ENCODE measurements at places on chromosomes 11 and 22. TPM values are rescaled to one million over a fixed set of nuclear protein-coding genes. Genes with fewer than 3 reads are reported as not detected.

GRCh38 chr11:85823816-85824215 is 12.9 kb upstream of the SYTL2 start:
- no peak for DNase-seq

GRCh38 chr11:5489576-5490357 is 1.3 kb downstream of the OR52D1 start:
- no peak for DNase-seq

DNA sequence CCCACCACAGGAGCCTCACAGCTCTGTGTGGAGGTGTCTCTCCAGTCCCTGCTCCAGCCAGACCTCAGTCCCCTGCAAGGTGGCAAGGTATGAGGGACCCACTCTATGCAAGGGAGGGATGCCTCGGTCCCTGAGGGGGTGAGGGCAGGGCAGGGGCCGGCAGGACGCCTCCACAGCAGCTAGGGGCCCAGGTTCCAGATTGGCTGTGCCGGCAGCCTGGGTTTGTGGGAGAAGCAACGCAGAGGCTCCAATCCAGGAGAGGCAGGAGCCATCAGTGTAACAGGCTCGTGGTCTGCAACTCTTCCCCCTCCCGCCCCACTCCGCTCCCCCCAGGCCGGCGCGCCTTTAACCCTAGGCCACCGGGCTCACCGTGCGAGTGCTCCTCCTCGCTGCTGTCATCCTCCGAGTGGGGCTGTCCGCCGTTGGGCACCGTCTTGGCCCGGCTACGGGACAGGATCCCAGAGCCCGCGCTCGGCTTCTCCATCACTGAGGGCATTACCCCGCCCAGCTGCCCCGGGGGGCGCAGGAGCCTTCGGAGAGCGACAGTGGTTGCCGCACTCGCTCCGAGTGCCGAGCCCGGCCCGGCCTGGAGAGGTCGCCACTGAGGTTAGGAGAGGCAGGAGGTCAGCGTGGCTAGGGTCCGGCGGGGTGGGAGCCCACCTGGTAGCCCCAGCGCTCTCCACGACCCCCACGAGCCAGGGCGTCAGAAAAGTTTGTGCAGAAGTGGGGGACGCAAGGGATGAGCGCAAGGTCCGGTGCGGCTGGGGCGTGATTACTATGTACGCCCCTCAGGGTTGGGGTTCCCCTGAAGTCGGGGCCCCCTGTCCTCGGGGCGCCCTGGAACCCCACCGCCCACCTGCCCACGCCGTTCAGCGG is 765 bp downstream of the RCOR2 start:
- peak; percentile 24 for DNase-seq

DNA sequence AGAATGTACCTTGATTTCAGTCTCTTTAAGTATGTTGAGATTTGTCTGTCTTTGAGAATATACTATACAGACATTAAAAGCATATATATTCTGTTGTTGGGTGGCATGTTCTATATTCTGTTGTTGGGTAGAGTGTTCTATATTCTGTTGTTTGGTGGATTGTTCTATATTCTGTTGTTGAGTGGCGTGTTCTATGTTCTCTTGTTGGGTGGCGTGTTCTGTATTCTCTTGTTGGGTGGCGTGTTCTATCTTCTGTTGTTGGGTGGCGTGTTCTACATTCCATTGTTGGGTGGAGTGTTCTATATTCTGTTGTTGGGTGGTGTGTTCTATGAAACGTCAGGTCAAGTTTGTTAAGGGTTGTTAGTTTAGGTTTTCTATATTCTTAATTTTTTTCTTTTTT is 27.1 kb upstream of the CTTN start:
- no peak for DNase-seq

- no peak for DNase-seq
These were observed 40.0 kb upstream of the TP53I11 start for GRCh38 chr11:44990665-44991064.

GRCh38 chr22:44192098-44192815 is 11.5 kb downstream of the PARVG start:
- no peak for DNase-seq

Gene SEZ6L
- not detected for total RNA-seq

Gene MCAT
- 6.8 TPM for total RNA-seq

DNA sequence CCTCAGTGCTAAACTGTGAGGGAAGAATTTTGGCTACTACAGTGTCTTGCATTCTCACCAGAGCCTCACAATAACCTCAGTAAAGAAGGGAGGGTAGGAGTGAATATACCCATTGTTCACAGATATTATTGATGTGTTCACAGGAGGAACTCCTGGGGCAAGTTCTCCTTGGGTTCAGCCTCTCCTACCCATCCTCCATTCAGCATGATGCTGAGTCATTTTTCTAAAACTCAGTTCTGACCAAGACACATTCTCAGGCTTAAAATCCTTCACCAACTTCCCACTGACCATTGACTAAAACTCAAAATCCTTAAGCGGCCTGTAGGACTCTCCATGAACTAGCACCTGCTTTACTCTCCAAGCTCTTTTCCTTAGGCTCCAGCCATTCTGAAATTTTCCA is 48.7 kb downstream of the SYTL2 start:
- DNase-seq, result no peak

DNA sequence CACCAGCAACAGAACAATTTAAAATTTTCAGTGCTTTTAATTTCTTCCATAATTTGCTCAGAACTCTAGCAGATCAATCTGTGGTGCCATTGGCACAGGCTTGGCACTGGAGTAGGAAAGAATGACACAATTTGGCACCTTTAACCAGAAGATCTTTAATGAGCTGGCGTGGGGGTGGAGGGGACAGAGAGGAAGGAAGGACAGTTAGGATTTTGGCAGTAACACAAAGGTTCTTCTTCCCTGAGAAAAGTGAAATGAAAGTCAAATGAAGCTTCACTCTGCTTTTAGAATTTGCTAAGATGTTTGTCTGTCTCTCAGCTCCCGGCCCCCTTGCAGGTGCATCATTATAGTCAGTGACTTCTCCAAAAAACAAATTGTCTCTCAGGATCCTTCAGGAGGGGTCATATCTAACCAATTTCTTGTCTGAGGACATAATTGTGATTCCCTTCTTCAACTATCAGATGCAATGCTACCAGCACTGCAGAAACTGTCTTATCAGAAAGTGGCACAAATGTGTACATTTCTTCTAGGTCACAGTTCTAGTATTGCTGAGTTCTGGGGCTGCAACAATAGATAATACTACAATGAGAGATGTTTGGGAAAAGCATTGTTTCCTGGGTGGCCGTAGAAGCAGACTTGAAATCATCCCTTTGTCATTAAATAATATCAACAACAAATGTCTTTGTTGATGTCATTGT is 66.8 kb downstream of the CSTPP1 start:
- peak; percentile 63 for DNase-seq

Gene TMEM218
- 17.1 TPM for total RNA-seq

GRCh38 chr22:43570531-43571165 is 158.8 kb downstream of the MPPED1 start:
- no peak for DNase-seq

Gene FBLN1
- 1.0 TPM for total RNA-seq

- DNase-seq, result no peak
These were observed 71.9 kb downstream of the PLEKHA7 start for GRCh38 chr11:16942342-16942741.

DNA sequence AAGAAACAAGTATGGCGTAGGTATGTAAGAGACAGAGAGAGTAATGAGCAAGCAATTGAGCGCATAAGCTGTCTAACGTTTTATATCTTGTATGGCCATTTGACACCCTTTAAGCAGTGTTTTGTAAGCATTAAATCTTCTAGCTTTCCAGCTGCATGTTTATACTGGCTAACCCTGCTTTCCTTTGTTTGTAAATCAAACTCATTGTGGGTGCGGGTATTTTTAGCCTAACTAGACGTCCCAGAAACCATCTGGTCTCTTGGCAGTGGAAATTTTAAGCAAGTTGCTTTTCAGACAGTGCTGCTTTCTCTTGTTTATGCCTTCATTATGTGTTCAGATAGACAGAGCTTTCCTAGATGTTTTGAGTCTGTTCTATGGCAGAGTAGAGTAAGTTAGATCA is 73.5 kb downstream of the RNF169 start:
- peak; percentile 57 for DNase-seq

GRCh38 chr22:49327411-49328117 is 500.1 kb downstream of the BRD1 start:
- no peak for DNase-seq

- no peak for DNase-seq
These were observed 198.3 kb downstream of the NAV2 start for GRCh38 chr11:19910931-19911330.

Gene OR2AG2
- under 0.01 TPM for total RNA-seq

GRCh38 chr11:134835561-134835960 is 423.5 kb upstream of the B3GAT1 start:
- DNase-seq, result no peak

GRCh38 chr11:63738720-63739360 is 29.7 kb downstream of the ZFTA start:
- peak; percentile 85 for DNase-seq

Data from dermis microvascular lymphatic vessel endothelial cell (primary cell).